ENCODE measurements at places on chromosomes 2 and 18.

GRCh38 chr18:40380686-40381439 lies 1574.2 kb upstream of the PIK3C3 start:
- no peak for DNase-seq

DNA sequence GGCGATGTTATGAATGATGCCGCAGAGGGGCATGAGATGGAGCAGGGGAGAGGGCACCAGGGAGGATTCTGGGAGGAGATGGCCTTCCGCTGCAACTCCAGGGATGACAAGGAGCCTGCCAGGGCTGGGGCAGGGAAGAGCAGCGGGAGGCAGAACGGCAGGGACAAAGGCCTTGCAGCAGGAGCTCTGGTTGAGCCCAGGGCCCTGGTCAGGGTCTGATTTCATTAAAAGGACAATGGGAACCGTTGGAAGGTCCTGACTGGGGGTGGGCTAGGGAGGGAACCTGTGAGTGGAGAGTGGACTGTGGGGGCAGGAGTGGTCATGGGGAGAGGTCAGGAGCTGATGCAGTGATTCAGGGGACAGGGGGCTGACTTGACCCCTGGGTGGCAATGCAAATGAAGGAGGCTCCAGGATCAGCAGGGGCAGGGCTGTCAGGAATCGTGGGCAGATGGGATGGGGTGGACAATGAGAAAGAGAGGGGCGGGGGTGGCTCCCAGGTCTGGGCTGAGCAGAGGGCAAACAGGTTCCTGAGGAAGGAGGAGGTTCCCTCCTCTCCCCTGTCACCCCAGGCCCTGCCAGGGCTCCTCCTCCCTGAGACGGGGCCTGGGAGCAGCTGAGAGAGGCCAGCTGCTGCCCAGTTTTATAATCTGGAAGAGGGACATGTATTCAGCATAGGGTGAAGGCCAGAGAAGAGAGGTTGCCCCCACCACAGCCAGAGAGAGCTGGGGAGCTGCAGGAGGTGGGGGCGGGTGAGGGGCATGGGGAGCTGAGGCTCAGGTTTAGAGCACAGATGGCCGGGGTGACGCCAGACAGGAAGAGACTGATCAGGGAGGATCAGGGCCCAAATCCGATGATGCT lies 7.3 kb upstream of the DUSP2 start:
- DNase-seq = no peak

DNA sequence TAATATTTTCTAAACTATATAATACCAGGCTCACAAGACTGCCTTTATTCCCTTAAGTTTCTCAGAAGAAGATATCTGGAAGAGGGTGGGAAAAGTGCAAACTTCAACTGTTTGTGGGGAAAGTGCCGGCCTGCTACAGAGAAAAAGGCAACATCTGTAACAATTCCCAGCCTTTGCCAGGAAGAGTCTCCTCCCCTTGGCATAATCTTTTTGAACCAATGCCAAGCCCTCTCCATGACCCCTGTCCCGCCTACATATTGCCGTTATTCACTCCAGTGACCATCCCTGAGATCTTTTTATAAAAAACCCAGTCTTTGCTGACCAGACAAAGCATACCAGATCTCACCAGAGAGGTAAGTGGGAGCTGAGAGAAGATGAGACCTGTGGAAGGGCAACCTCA lies at the start of gene REG3G:
Gene REG3G, plus strand, starts transcription at position 282 of the 400 bp plus-strand sequence. CDS start 392 bp downstream, outside the sequence.
- DNase-seq = no peak

GRCh38 chr2:20542269-20542668 lies 95.4 kb downstream of the RHOB start:
- DNase-seq = no peak

DNA sequence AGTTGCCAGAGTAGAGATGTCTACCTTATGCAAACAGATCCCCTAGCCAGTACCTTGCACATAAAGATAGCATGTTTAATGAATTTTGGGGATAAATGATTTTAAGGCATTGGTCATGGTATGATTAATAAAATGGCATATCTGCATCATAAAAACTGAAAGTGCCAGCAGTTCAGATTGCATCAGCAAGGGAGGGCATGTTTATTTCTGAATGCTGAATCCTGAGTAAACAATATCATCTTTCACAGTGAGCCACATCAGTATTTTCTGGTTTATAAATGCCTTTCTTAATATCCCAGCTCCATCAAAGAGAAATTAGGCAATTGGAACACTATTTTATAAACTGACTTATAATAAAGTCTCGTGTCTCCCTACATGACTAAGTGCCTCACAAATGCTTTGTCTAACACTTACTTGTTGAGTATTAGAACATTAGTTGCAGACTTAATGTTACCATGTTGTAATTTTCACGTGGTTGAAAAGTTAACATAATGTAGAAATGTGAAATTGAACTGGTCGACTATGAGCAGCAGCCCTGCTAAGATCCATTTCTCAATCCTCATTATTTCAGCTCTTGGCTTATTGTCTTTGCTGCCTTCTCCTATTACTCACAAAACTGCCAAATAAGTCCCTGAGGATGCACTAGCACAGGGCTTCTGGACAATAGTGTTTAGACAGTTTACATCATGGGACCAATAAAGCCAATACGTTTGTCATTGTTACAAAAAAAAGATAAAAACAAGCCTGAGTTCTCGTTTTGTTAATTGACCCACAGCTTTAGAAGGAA lies 48.0 kb downstream of the LANCL1 start:
- no peak for DNase-seq

GRCh38 chr18:21805771-21806366 lies 65.3 kb downstream of the MIB1 start:
- no peak for DNase-seq

- DNase-seq = no peak
These were observed 95.8 kb downstream of the TGOLN2 start for GRCh38 chr2:85231952-85232351.

- DNase-seq = no peak
These were observed 11.8 kb downstream of the CYRIA start for GRCh38 chr2:16653799-16654198.

DNA sequence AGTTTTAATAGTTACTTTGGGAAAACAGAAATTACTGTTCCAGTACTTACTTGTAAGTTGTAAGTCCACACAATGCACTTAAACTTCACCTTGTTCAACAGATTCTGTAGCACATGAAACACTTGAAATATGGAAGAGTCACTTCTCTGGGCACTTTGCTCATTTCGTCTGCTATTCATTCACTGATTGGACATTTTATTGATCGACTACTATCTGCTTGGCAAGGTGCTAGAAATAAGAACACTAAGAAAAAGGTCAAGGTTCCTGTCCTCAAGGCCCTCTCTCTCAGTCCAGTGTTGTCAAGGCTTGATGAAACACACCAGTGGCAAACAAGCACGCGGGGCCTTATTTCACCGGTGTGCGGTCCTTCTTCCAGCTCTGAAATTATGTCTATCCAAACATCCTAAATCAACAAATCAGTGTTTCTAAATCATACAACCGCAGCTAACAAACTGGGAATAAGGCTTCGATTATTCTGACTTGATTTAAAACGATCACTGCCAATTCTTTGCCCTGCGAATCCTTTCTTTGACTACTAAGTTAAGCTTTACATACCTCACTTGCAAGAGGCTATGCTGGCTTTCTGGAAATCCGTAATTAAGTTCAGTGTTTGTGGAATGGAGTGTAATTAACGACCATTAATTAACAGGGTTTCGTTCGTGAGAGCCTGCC lies 780 bp upstream of the ITGAV start:
- no peak for DNase-seq

Measured in stimulated activated CD8-positive, alpha-beta memory T cell treated with anti-CD3 and anti-CD28 coated beads, Interleukin-7, amount 100 ng/mL, for 4 hours (primary cell).